Stimulated activated CD4-positive, alpha-beta T cell treated with anti-CD3 and anti-CD28 coated beads, TNF-alpha, amount 100 ng/mL, for 1 hour (primary cell): ENCODE measurements at places on chromosomes 13 and 19.

- no peak for DNase-seq
These were observed 43.3 kb downstream of the KCNC3 start for GRCh38 chr19:50285833-50286232.

- DNase-seq, result no peak
These were observed 9.9 kb upstream of the SELENOW start for GRCh38 chr19:47768604-47769003.

GRCh38 chr13:109786457-109787134 is at the start of gene IRS2:
IRS2 (minus strand) TSS chr13:109786583; CDS start chr13:109786053, 530 bp downstream.
- DNase-seq, result peak; percentile 85

DNA sequence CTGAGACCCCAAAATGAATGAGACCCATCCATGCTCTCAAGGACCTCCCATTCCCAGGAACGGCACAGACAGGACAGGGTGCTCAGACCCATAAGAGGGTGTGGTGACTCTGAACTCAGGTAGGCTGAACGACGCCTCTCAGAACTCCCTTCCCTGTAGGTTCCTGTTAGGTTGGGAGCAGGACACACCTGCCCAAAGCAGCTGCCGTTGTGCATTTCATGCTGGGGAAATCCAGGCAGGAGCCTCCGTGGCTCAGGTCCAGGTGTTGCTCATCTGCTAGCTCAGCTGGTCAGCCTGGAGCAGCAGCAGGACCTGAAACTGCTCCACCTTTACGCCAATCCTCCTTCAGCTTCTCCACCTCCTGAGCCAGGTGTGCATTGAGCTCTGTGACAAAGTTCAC is 19.1 kb upstream of the TEX101 start:
- DNase-seq, result no peak

DNA sequence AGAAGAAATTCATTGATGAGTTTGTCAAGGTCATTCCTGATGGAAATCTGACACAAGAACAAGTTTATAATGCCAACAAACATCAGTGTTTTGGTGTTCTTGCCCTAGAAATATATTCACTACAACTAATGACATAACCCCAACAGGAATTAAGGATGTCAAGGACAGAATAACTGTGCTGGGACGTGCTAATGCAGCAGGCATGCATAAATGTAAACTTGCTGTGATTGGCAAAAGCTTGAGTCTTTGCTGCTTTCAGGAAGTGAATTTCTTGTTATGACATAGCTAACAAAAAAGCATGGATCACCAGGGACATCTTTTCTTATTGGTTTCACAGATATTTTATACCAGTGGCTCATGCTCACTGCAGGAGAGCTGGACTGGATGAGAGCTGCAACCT is 144.6 kb downstream of the KCTD12 start:
- no peak for DNase-seq

- no peak for DNase-seq
These were observed 1.1 kb upstream of the ZNF581 start for GRCh38 chr19:55642153-55643002.

DNA sequence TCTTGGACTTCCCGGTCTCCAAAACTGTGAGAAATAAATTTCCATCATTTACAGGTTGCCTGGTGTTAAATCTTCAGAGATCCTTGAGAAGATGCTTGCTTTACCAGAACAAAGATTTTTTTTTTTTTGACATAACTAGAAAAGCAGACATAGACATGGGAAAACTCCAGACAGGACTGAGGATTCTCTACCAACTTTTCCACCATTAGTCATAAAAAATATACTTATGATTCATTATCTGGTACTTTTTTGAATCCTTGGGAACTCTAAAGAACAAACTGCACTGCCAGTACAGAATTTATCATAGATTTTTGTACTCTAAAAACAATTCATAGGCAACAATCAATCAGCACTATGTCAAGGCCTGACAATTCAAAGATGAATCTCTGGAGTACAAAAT is 487.6 kb downstream of the EFNB2 start:
- DNase-seq, result no peak

- no peak for DNase-seq
These were observed 1131.1 kb downstream of the SLITRK1 start for GRCh38 chr13:82751206-82751605.

- DNase-seq, result no peak
These were observed 8.7 kb upstream of the KLK12 start for GRCh38 chr19:51043497-51043896.

- peak; percentile 47 for DNase-seq
These were observed 6.4 kb downstream of the EGLN2 start for GRCh38 chr19:40805258-40805868.

DNA sequence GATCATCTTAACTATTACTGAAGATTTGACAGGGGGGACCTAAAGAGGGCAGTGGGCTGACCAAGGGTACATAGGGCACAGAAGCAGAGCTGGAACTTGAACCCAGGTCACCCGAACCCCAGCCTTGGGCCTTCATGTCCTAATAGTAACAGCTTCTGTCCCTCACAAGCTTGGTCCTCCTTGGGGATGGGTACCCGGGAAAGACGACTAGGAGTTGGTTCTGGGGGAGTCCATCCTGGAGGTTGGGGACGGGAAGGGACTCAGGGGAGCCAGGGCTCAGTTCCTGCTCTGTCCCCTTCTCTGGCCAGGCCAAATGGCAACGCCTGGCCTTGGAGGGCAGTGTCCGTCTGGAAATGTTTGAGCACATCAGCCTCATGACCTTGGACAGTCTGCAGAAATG is 39.6 kb upstream of the CYP4F8 start:
- no peak for DNase-seq

GRCh38 chr13:107233541-107233940 is 665.6 kb upstream of the ARGLU1 start:
- DNase-seq, result no peak

- no peak for DNase-seq
These were observed 3.4 kb upstream of the ZSCAN4 start for GRCh38 chr19:57665261-57665806.

GRCh38 chr13:29771247-29771646 is 79.2 kb downstream of the UBL3 start:
- no peak for DNase-seq

DNA sequence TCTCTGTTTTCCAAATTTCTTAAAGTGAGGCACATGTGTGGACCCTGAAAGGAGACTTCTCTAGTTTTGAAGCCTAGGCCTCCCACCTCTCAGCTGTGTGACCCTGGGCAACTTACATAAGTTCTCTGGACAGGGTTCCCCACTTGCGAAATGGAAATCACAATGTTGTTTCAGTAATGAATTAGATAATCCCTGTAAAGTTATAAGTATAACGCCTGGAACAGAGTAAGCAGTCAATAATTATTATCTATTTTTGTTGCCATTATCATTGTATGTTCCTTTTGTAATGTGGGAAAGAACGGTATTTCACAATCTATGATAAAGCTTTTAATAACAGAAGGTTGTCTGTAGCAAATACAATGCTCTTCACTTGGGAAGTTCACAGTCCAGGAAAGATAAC is 437.3 kb upstream of the ZNF507 start:
- no peak for DNase-seq

- DNase-seq, result no peak
These were observed 31.2 kb upstream of the LRRC4B start for GRCh38 chr19:50599427-50599826.
